ENCODE measurements at places on chromosomes 7 and 10.

DNA sequence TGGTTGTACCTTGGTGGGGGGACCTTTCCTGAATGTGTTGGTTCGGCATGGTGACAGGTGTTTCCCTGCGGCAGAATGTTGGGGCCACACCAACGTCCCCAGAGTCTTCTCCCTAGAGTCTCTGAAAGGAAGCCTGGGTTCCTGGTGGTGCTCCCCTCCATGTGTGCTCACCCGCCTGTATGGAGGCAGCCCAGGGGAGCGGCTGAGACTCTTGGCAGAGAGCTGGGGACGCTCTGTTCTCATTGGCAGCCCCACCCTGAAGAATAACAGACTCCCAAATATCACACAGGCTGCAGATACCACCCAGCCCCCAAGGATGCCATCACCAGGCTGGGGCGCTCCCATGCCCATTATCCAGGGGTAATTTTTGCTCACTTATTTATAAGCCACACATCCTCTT, 34.8 kb downstream of the CHST12 start:
- no peak for DNase-seq

GRCh38 chr7:157573244-157573643, 236.4 kb downstream of the DNAJB6 start:
- DNase-seq: no peak

DNA sequence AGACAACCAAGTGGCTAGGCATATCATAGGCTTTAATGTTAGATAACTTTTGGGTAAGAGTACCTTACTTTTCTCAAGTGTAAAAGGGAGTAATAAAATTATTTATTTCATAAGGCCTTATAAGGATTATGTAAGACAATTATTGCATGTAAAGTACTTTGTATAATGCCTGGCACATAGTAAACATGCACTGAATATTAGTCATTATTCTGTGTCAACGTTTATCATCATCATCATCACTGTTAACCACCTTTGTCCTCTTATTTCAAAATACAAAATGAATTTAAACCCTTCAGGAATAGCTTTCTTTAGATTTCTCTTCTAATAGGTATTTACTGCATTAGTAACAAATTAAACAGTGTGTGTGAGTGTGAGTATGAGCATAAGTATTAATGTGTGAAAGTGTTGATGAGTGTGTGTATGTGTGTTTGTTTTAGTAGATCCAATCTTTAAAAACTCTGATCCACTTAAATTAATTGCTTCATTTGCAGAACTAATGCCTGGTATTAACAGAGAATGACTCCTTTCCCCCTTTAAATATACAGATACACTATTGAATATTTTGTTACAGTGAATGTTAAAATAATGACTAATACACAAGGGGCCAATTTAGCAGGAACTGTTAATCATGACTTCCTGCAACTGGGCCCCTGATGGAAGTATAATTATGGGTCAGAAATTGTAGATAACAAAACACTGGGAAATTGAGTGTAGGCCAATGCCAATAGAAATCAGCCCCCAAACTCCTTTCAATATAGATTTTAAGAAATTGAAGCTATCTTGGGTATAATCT, 213.3 kb upstream of the FZD8 start:
- no peak for DNase-seq

GRCh38 chr10:53638006-53638405, 865.4 kb upstream of the MBL2 start:
- no peak for DNase-seq

GRCh38 chr10:79347894-79348639, 798 bp downstream of the PPIF start:
- DNase-seq: no peak

- no peak for DNase-seq
Observed at GRCh38 chr7:47726047-47726726, 144.3 kb upstream of the TNS3 start.

- peak; percentile 32 for DNase-seq
Observed at GRCh38 chr7:12389089-12389700, 14.5 kb downstream of the VWDE start.

GRCh38 chr7:50629238-50629901, 64.2 kb upstream of the DDC start:
- DNase-seq: no peak

- peak; percentile 67 for DNase-seq
Observed at GRCh38 chr7:75937958-75938786, 23.2 kb downstream of the POR start.

DNA sequence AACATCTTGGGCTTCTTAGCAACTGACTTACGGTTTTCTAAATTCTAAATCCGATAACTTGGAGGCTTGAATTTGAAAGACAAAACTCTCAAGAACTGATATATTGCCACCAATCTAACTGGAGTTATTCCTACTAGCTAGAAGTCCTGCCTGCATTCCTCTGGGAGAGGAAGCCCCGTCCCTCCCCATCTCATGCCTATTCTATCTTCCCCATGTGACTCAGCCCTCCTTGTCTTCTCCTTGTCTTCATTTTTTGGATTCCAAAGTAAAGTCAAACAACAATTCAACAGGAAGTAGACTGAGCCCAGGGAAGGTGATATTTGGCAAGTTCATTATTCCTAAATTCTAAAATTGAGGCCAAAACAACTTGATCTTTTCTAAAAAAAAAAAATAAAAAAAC, 587.7 kb downstream of the KCNMA1 start:
- no peak for DNase-seq

GRCh38 chr10:8919280-8919679, 864.8 kb downstream of the GATA3 start:
- no peak for DNase-seq

GRCh38 chr7:101020444-101020843, 563 bp downstream of the MUC17 start:
- DNase-seq: no peak

GRCh38 chr7:31758755-31759154, 71.7 kb downstream of the PPP1R17 start:
- DNase-seq: no peak

- no peak for DNase-seq
Observed at GRCh38 chr10:123327450-123327849, 173.2 kb downstream of the BUB3 start.

DNA sequence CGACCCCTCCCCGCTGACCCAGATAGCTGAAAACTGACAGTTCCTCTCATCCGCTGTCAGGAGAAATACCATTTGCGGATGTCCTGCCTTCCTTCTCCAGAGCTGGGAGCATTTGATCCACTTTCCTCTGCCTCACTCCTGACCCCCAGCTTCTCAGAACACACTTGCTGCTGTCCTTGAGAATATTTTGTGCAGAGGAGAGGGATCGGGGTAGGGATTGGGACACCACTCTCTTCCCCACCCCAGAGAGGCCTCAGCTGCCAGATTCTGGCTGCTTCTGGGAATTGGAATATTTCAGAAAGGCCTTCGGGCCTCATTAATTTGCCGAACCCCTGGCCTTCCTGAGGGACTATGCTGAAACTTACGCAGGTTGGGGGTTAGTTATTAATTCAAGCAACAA, 97.0 kb downstream of the C10orf105 start:
- DNase-seq: no peak

GRCh38 chr7:121163699-121164098, 165.1 kb upstream of the WNT16 start:
- DNase-seq: no peak

GRCh38 chr7:23472046-23472445, 1.8 kb upstream of the IGF2BP3 start:
- no peak for DNase-seq

GRCh38 chr10:110457851-110458250, 39.9 kb upstream of the DUSP5 start:
- DNase-seq: no peak

DNA sequence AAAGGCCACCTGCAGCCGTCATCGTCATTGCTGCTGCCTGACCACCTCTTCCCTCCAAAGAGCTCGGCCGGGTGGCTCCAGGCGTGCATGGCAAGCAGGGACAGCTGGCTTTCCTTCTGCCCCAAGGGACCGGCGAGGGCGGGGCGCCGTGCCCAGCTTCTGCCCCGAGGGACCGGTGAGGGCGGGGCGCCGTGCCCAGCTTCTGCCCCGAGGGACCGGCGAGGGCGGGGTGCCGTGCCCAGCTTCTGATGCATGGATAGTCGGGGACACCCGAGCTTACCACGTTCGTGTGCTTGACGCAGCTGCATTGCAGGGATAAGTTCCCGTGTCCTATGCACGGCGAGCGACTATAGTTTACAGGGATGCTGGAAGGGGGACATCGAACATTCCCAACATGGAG, 27.0 kb downstream of the CFAP46 start:
- no peak for DNase-seq

DNA sequence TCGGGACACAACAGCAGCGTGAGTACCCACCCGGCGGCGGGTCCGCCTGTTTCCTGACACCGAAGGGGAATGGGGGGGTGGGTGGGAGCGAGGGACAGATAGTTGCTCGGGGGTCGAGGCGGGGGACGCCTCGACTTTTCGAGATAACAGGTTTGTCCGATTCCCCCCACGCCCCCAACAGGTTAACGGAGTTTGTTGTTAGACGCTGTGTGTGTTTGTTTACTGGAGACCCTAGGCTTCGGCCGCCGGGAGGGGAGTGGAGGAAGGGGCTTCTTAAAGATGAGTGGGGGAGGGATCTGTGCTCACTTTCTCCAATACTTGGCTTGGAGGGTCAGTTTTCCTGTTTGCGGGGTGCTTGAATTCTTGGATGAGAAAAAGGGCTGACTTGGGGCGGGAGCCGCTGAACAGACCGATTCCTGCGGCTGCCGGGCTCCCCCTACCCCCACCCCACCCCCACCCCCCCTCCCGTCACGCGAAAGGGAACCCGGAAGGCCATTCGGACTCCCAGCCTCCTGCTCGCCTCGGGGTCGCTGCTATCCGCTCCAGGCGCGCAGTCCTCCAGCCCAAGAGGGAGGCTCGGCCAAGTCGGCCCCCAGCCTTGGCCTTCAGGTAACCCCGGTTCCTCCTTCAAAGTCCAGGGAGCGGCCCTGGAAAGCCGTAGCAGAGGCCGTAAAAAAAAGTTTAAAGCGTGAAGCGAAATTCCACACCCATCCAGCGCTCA, 1.0 kb downstream of the SORCS3 start:
- DNase-seq: no peak

DNA sequence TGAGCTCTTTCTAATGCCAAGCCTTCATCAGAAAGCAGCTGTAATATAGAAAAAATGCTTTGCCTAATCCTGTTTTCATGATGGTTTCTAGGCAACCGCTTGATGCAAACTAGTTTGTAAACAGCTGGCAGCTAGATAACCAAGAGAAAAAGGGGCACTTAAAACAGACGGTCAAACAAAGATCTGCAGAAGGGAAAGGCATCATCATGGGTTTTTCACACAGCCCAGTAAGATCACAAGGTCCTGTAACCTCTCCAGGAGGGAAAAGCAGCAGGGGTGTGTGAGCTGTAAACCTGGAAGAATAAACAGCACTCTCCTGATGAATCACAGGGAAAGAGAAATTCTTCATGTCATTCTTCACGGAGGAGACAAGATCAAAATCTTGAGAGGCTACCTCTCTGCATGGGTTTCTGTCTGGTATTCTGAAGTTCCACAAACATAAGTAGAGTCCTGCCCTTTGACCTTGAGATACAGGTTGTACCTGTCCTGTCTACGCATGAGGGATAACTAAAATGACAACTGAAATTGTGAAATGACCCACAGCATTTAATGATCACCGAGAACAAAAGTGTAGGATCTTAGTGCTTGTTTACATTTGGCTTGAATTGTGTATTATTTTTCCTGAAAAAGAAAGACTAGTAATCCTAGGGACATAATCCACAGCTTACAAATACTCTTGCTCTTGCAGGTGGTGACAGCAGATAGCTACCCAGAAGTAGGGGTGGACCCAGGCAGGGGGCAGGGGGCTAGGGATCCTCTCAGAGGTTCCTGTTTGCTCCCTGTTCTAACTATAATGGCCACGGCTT, 48.0 kb downstream of the CREB3L2 start:
- no peak for DNase-seq

DNA sequence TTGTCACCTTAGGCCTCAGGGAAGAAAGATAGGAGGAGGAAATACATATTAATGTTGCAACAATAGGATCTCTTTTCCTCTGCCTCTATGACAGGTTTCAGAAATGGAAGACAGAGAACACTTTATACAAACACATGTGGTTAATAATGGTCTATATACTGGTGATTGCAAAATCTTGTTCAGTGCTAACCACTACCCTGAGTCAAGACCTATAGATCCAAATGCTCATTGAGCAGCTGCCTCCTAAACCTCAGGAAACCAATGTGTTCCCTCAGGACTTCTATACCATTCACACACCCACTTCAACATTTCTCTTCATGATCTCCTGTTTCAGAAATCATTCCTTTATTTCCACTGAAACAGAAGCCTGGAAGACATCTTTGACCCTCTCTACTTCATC, 32.5 kb upstream of the VWDE start:
- DNase-seq: no peak

GRCh38 chr7:8582728-8583127, 149.3 kb downstream of the NXPH1 start:
- DNase-seq: no peak

- DNase-seq: no peak
Observed at GRCh38 chr7:68334636-68335272, 1263.5 kb upstream of the AUTS2 start.

- no peak for DNase-seq
Observed at GRCh38 chr10:75007646-75008045, 103.8 kb upstream of the SAMD8 start.

GRCh38 chr7:30594048-30594539, 584 bp upstream of the GARS1 start:
- DNase-seq: no peak

- DNase-seq: no peak
Observed at GRCh38 chr10:132684164-132684891, 101.6 kb downstream of the NKX6-2 start.

DNA sequence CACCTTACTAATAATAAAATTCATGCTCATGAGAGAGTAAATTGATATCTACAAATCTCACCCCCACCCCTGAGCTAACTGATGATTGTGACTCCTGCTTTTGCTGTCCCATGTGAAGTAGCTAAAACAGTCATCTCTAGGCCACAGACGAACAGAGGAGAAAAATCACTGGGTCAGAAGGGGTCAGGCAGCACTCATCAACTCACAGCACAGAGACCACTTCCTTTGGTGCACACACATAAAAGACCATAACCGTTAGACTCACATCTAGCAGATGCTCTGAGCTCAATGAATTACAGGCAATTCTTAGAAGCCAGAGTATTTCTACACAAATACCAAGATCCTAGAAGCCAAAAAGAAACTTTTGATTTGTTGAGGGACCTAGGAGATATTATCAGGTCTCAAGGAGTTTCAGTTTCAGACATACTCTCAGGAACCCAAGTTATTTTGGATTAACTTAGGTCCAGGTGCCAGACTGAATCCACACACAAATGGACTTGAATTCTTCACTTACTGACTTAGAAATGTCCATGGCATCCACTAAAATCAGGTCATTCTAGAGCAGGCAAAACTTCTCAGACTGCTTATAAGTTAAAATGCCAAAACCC, 65.0 kb upstream of the TES start:
- DNase-seq: no peak

GRCh38 chr7:44847509-44847919, 373 bp downstream of the H2AZ2 start:
- DNase-seq: peak; percentile 91

GRCh38 chr10:110169586-110169985, 37.8 kb upstream of the MXI1 start:
- no peak for DNase-seq

- peak; percentile 73 for DNase-seq
Observed at GRCh38 chr10:30751678-30752331, 122.3 kb upstream of the LYZL2 start.
